ENCODE measurements at places on chromosomes 12 and 14.
A peak's percentile ranks its signal among the peaks of the same experiment; 100 is the strongest.

- peak; percentile 40 for DNase-seq
Measured at GRCh38 chr12:48197549-48197970, 5.5 kb downstream of the OR10AD1 start.

GRCh38 chr14:31125231-31125630 is 82.4 kb downstream of the HECTD1 start:
- DNase-seq: no peak

- no peak for DNase-seq
Measured at GRCh38 chr12:1645819-1646218, 16.8 kb downstream of the WNT5B start.

GRCh38 chr14:64178814-64179213 is 115.4 kb downstream of the ESR2 start:
- no peak for DNase-seq

DNA sequence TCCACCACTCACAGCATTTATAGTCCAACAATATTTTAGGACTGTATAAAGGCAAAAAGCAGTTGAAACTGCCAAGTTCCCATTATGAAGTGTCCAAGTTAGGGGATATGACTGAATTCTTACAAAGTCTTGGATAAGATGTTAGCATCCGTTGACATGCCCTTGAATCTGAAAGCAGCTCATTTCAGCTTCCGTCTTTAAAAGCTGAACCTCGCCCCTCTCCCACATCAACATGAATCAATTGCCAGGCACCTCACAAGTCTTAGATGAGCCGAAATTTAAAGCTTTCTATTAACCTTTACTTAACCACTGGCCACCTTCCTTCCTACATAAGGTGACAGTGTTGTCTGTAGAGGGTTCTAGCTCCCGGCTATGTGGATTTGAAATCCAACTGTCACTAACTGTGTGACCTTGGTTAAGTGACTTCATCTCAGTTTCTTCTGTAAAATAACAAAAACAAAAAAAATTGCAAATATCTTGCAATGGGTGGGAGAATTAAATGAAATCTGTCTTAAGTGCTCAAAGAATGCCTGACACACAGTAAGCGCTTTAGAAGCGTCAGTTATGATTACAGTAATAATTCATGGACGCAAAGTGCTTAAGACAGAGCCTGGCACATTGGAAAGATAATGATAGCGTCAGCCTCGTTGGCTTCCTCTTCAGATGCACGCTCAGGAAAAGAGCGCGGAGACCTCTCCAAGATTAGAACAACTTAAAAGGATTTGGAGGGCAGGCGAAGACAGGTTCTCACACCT is 1.2 kb downstream of the PPP1CC start:
- peak; percentile 38 for DNase-seq

DNA sequence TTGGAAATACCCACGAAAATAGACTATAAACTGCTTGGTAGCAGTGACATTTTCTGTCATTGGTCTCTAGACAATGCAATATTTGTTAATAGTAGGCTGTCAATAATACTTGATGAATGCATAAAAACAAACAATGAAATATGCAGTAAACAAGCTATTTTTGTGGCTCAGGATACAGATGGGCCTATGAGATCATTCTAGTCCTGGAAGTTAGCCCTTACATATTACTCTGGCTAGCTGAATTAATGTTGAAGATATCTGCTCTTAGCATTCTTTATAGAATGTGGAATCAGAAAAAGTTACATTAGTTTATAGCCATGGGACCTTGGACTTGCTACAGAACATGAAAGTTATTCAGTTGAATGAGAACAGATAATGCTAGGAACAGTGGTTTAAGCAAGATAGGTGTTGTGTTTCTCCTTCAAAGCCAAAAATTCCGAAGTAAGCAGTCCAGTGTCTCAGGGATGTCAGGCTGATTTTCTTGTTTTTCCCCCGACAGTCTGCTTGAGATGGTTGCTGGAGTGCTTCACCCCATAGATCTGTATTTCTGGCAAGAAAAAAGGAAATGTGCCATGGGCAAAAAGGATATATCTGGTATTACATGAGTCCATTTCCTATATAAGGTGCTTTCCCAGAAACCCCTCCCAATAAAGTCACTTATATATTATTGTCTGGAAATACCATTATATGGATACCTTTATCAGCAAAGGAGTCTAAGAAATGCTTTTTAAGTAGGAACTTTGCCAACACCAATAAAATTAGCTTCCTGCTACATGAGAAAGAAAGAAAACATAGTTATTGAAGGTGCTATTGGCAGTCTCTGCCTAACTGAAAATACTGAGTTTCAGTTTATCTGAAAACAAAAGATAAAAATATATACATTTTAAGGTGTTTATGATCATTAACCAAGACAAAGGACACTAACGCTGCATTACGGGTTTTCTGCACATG is 619.4 kb upstream of the ATP2B1 start:
- no peak for DNase-seq

- DNase-seq: no peak
Measured at GRCh38 chr12:122909442-122910288, 13.7 kb upstream of the VPS37B start.

- no peak for DNase-seq
Measured at GRCh38 chr12:7127916-7128626, 618 bp downstream of the RBP5 start.

DNA sequence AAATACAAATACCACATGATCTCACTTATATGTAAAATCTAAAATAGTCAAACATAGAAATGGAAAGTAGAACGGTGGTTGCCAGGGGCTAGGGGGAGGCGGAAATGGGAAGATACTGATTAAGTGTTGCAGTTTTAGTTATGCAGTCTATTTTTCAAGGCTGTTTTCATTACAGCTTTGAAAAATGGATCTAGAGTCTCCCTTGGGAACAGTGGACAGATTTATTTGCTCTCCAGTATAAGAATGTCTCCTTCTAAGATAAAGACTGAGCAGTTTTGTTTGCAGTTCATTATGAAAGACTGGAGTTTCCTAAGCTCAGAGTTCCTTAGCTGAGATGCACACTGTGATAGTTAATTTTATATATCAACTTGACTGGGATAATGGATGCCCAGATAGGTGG is 202.5 kb downstream of the KLHL28 start:
- no peak for DNase-seq

DNA sequence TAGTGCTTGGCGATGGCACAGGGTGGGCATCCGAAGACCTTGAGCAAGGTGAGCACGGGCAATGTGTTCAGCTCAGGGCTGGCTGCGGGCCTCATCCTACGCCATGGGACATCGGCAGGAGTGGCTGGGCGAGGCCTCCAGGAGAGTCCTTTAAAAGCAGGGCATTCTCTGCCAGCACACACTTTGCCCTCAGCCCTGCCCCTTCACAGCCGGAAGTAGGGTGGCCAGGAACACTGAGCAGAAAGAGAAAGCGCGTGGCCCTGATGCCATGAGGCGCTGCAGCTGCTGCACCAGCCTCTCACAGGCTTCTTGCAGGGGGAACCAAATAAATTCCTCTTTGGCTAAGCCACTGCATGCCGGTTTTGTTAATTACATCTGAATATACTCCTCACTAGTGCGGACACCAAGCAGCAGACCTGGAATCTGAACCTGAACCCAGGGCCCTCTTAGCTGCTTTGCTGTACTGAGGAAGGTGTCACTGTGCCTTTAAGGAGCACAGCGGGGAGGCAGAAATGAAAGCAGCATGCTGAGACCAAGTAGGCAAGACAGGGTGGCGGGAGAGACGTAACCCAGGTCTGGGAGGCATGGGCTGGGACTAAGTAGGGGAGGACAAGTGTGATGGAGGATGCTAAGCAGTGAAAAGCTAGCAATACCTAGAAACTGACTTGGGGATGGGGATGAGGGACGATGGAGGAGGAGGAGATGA is 155.2 kb downstream of the TTC7B start:
- no peak for DNase-seq

- no peak for DNase-seq
Measured at GRCh38 chr14:89549381-89550125, 132.5 kb upstream of the FOXN3 start.

GRCh38 chr14:69152902-69153151 is at the start of gene DCAF5:
Gene DCAF5 (minus strand): TSS chr14:69153119. CDS start chr14:69152978, 141 bp downstream.
- DNase-seq: no peak

DNA sequence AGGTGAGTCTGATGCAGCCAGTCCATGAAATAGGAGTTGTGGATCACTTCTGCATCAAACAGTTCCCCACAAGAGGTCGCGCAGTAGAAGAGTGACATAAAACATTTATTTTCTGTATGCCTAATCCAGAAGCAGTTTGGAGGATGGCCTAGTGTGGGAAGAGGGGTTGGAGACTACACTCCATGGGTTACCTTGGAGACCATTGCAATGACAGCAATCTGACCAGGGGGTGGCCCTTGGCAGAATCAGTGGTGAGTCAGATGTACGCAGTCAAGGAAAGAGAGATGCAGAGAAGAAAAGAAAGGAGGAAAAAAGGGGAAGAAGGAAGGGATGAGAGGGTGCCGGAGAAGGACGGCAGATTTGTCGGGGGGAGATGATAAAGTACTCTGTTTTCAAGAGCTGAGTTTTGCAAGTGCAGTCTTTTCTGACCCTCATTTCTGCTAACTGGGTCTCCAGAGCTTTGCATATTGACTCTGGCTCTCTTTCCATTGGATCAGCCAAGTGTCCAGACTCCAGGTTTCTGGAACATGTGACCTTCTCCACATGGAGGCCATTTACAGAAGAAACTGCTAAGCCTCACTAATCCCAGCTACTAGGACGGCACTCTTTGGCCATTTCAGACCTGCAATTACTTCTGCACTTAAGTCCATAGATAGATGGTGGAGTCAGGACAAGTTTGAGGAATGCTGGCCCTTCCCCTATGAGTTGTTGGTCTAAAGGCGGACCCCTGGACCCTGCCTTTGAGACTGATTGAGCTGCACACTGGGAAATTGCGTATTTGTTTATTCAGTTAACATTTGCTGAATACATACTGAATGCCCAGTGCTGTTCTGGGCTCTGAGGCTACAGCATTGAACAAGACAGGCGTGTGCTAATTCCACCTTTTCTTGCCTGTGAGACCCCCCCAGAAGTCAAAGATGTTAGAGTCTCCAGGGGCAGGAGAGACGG is 424.2 kb downstream of the BCL11B start:
- DNase-seq: no peak

DNA sequence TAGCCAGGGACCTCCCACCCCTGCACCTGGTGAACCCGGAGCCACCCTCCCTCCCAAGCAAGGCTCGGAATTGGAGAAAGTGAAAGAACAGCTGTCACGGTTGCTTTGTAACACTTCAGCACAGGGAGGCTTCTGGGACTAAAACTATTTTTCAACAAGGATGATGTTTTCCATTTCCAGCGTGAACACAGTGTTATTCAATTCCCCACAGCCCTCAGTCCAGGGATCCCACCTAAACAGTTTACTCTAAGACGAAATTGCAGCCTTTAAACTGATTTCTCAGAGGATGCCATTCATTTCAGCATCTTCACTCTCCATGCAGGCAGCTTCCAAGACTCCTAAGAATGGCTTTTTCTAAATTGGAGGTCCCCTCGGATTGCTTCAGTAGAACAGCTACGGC is 229.2 kb downstream of the SLC15A4 start:
- no peak for DNase-seq

DNA sequence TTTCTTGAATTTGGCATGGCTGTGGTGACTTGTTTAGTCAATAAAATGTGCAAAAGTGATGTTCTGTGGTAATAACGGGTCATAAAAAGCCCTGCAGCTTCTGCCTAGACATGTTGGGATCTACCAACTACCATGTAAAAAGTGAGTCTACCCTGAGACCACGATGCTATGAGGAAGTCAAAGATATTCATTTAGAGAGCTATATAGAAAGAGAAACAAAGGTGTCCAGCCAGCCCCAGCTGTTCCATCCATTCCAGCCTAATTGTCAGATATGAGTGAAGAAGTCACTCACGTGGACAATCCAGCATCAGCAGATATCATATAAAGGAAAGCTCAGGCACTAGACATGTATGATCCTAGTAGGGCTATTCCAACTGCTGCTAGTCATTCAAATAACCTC is 117.2 kb upstream of the SSTR1 start:
- no peak for DNase-seq
